ENCODE measurements at places on chromosomes 2 and 18.

- no peak for DNase-seq
These were observed 32.8 kb downstream of the SRBD1 start for GRCh38 chr2:45578056-45578843.

DNA sequence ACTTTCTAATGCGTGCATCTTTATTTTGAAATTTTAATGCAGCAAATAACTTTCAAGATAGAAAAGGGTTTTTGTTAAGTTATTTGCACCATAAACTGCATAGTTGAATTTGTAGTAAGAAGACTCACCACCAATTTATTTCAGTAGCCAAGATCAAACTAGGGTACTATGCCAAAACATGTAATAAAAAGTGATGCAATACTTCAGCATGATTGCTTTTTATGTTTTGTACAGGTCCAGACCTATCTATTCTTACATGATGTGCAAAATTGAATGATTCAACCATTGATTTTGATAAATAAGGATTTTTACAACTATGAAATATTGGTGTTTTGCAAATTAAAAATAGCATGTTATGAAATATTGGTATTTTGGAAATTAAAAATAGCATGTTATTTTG is 26.7 kb downstream of the AGPS start:
- no peak for DNase-seq

- no peak for DNase-seq
These were observed 289.2 kb upstream of the CCDC68 start for GRCh38 chr18:55248495-55248894.

DNA sequence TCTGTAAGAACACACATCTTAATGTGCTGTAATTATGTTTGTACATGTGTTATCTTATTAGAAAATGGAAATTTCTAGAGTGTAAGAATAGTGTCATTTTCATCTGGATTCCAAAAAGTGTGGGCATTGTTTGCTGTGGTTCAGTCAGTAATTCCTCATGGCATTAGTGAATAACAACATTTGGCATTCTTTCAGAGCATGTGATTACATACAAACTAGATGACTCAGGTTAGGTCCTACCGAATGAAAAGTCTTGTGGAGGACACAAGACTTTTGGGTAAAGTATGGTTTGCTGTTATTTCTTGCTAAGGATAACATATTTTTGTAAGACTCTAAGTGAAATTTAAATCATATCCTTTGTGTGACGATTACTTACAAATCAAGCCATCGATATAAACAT is 593.1 kb upstream of the NRXN1 start:
- DNase-seq, result no peak

- no peak for DNase-seq
These were observed 67.2 kb downstream of the LCLAT1 start for GRCh38 chr2:30514134-30514847.

GRCh38 chr2:231342061-231342711 is 53.3 kb upstream of the B3GNT7 start:
- DNase-seq, result no peak

DNA sequence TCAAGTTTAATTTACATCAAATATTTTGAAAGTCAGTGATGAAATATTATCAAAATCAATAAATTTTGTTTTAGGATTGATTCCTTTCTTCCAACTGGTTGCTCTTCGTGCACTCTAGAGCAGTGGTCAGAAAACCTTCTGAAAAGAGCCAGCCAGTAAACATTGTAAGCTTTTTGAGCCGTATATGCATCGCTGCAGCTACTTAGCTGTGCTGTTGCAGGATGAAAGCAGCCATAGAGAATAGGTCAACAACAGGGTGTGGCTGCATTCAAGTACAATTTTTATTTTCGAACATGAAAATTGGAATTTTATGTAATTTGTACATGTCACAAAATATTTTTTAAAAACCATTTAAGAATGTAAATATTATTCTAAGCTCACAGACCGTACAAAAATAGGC is 94.9 kb downstream of the MGAT5 start:
- no peak for DNase-seq

- no peak for DNase-seq
These were observed 59.6 kb downstream of the GATA6 start for GRCh38 chr18:22228976-22229375.

DNA sequence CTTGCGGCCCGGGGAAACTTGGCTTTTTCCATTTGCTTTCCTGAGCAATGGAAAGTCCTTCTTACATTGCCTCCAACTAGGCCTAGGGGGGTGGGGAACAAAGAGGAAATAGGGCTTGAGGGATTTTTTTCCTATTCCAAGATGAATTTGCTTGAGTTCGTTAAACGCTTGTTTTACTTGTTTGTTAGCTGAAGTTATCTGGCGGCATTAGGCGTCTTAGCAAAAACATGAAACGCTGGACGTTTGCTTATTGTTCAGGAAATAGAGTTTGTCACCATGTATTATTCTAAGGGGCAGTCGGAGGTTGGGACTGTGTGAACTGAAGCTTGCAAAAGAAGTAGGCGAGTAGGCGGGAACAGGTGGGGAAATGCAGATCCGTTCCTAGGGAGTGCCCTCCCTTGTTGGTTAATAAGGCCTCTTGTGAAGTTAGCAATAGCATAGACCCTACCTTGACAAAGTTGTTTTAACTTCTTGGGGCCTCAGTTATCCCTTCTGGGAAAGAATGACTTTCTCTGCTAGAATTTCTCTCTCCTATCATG is 1.9 kb downstream of the CABLES1 start:
- no peak for DNase-seq

- DNase-seq, result no peak
These were observed 92.1 kb downstream of the SLC8A1 start for GRCh38 chr2:40359811-40360210.

GRCh38 chr2:181777734-181778133 is 97.4 kb upstream of the NEUROD1 start:
- no peak for DNase-seq

- DNase-seq, result no peak
These were observed 5.4 kb downstream of the GALM start for GRCh38 chr2:38671303-38671702.

- DNase-seq, result no peak
These were observed 162.3 kb downstream of the ACKR3 start for GRCh38 chr2:236731767-236732580.

- DNase-seq, result no peak
These were observed 87.3 kb upstream of the ZCCHC2 start for GRCh38 chr18:62435435-62436031.

DNA sequence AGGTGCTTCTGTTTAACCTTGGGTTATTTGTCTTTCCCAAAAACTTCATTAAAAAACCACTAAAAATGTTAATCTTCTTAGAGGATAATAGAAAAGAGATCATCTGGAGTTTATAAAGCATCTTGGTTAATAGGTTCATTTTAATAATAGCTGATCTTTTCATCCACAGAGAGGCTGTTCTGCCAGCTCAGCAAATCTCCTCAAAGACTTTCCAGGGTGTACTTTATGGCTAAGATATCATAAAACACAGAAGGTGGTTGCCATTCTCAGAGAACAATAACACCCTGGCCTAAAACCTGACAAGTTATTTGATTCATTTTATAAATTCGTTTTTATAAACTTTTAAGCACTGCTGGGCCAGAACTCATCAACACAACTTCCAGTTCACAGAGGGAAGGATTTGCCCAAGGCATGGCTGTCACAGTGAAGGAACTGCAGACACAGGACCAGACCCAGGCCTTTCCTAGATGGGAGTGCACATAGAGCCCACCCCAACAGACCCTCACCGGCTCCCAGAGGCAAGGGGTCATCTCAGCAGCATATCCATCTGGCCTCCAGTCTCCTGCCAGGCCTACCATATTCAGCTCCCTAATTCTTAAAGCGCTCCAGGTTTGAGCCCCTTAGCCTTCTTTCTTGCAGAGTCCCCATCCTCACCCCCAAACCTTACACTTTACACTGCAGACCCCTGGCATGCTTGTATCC is 203.4 kb upstream of the RAB6C start:
- DNase-seq, result no peak

DNA sequence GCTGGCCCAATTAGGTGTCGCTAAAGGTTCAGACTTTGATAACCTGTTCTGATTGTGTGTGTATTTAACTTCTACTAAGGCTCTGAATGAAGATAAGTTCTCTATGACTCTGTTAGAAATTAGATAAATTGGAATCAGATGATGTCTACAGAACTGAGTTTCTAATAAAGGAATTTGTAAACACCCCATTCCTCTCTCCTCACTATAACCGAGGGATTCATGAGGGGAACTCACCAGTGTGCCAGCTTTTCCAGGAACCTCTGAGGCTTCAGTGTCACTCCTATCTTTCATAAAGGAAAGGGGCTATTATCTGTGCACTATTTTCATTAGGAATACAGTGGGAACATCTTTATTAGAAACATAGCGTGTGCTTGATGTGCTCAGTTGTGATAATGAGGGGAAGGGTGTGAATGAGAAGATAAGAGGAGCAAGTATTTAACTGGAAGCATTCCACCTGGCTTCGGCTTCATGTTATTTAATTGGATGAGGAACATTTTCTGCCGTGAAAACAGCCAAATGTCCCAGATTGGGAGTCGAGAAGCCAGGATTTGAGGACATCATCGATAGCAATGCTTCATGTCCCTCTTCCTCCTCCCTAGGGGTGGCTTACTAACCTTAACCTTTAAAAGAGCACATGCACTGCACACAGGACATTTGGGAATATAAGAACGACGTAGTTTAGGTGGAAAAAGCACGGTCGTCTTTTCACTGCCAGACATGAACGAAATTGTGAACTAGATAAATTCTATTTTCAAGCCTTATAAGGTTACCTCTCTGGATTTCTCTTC is 84.8 kb upstream of the TCF4 start:
- DNase-seq, result no peak

GRCh38 chr2:130160131-130160530 is 15.2 kb upstream of the CCDC74B start:
- DNase-seq, result no peak

DNA sequence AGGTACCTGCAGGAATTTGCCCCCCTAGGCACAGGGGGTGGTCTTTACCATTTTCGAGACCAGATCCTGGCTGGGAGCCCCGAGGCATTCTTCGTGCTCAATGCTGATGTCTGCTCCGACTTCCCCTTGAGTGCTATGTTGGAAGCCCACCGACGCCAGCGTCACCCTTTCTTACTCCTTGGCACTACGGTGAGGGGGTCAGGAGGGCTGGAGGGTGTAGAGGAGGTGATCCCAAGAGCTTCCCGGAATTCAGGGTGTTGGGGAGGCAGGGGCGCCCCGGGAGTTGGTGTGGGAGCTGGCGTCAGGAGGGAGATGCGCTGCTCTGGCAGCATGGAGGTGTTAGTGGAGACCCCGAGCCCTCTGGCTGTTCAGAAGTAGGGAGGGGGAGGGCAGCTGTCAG is 3.2 kb downstream of the GMPPA start:
- no peak for DNase-seq

DNA sequence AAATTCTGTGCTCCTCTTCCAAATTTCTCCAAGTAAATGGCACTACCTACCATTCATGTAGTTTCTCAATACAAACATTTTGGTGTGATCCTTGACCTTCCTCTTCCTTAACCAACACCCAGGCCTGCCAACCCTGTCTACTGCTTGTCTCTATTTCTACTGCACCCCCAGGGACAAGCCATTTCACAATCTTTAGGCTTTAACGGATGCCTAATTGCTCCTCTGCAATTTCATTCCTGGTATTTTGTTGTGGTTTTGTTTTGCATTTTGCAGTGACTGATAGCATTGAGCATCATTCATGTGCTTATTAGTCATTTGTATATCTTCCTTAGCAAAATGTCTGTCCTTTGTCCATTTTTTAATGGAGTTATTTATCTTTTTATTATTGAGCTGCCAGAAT is 10.0 kb downstream of the FAP start:
- no peak for DNase-seq

GRCh38 chr2:151374436-151374835 is 17.0 kb downstream of the TNFAIP6 start:
- DNase-seq, result no peak

DNA sequence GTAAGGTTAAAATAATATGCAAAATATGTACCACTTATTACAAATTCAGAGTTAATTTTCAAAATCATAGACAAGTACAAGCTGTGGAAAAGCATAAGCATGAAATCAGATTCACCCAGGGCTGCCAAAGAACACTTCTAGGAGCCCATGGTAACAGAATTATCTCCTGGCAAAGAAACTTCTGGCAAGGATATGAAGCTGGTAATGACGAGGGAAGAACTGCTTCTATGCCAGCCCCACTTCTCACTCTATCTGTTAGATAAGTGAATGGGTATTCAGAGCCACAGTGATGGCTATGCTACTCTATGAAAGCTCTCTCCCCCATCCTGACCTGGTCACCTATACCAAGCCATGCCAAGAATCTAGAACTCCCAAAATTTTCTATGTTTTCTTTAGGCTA is 36.9 kb upstream of the PDE1A start:
- no peak for DNase-seq

GRCh38 chr18:32980896-32981295 is 208.1 kb upstream of the KLHL14 start:
- DNase-seq, result no peak

- DNase-seq, result no peak
These were observed 19.0 kb downstream of the AQP12B start for GRCh38 chr2:240663546-240664190.

DNA sequence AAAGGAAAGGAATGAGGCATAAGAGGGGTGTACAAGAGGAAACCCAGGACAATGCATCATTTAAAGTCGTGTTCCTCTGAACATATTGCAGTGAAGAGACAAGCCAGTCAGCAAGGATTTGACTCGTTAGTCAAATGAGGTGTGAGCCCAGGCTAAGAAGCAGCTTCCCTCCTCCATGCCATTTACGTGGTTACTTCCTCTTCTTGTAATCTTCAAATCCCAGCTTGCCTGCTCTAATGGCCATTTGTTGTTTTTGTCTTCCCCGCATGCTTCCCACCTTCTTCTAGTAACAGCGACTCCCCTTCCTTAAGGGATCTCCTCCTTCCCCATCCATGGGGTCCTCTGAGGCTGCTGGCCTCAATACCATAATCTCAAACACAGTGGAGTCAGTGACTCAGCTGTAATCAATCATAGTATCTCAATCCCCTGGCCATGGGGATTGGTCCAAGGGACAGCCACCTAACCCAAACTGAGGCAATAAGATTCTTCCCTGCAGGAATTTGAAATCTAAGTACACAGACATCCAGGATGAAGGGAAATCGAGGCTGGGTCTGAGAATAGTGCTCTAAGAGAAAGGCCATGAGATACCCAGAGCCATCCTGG is 37.6 kb downstream of the SLC14A1 start:
- DNase-seq, result no peak

GRCh38 chr2:99651930-99652670 is 162.3 kb upstream of the REV1 start:
- DNase-seq, result no peak

- no peak for DNase-seq
These were observed 16.2 kb upstream of the BCL11A start for GRCh38 chr2:60569680-60570111.

DNA sequence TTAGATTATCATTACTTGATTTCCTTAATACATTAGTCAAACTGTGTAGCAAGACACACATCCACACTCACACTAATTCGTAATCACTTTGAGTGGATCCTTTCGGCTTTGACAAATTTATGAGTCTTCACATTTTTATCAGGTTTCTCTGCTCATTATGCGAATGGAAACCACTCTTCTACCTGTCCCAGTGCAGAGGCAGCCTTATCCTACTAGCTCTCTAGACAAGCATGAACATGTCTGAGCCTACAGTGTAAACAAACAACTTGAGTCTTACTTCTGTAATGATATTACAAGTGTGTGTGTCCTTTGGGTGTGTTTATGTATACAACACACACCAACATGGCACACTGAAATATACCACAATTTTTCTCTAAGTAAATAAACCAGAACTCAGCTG is 361.9 kb upstream of the CHST9 start:
- no peak for DNase-seq

- DNase-seq, result no peak
These were observed 192.2 kb downstream of the IRS1 start for GRCh38 chr2:226607379-226607778.

- DNase-seq, result no peak
These were observed 240.2 kb downstream of the ALPK2 start for GRCh38 chr18:58388736-58389135.

Measured in stimulated activated CD4-positive, alpha-beta T cell treated with anti-CD3 and anti-CD28 coated beads, Interleukin-15, amount 100 ng/mL, for 1 hour (primary cell).